Esophagus squamous epithelium (tissue), 5 donors: ENCODE measurements at places on chromosomes 5 and 9.

GRCh38 chr5:112933651-112934365 lies 11.8 kb upstream of the REEP5 start:
- DNase-seq = no peak

GRCh38 chr5:68770551-68770950 lies 323.3 kb upstream of the SLC30A5 start:
- DNase-seq = no peak

DNA sequence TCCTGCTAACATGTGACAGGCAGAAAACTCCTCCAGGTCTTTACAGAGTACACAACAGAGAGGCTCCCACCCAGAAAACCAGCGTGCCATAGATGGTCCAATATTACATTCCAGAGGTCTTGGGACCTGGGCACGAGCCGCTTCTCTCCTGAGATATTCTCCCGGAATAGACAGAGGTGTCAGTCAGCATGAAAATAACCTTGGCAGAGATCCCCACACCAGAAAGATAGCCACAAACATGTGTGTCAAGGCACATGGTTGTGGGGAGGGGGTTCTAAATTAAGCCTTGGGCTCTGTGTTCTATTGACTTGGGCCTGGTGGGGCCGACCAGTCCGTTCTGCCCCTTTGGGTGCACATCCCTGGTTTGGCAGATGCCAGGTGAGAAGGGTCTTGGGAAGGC lies 78.4 kb downstream of the BOD1 start:
- no peak for DNase-seq

- DNase-seq = no peak
Measured at GRCh38 chr5:65192331-65192730, 289.4 kb downstream of the ADAMTS6 start.

GRCh38 chr9:73155968-73156864 lies 4.6 kb downstream of the ANXA1 start:
- DNase-seq = no peak

DNA sequence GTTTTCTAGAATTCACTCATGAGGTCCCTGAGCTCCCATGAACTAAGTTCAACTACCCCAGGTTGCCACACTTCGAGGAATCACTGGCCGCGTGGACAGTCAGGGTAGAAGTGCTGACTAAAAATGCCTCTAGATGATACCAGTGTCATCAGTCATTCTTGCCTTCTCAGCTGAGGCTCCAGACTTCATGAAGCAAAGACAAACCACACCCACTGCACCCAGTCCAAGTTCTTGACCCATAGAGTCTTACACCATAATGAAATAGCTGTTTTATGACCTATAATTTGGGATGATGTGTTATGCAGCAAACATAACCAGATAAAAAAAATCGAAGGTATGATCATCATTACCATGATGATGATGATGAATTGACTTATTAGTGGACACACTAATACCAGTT lies 632.9 kb upstream of the TLE4 start:
- DNase-seq = no peak

GRCh38 chr9:104606152-104606551 lies 725 bp upstream of the OR13C2 start:
- no peak for DNase-seq

DNA sequence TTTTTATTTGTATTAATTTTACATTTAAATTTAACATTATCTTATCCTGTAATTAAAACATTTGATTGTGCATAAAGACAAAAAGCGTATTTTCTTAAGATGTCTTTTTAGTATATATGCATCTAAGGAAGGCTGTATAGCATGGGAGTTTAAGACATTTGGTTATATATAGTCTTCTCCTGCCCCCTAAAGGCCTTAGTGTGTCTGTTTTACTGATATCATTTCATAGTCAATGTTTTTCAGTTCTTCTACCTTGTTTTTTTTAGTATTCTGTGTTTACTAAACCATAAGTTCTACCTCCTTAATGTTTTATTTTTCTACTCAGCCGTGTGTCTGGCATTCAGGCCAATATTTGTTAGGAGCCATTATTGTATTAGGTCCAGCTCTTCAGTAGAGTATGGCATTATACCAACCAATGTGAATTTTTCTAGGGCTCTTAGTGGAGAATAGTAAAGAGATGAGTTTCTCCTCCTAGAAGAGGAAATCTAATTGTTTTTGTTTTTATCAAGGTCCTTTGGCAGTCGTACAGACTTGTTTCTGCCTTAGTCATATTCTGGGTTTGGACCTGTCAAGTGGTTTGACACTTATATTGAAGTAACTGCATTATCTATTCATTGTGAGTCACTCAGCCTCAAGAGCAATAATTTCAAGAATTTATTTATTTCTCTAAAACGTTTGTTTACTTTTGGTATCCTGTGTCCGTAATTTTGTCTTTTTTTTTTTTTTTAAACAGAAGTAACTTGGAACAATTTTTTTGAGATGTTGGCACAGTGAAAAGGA lies 74.8 kb downstream of the SLF1 start:
- no peak for DNase-seq

GRCh38 chr9:85522459-85523092 lies 219.2 kb downstream of the AGTPBP1 start:
- DNase-seq = no peak

DNA sequence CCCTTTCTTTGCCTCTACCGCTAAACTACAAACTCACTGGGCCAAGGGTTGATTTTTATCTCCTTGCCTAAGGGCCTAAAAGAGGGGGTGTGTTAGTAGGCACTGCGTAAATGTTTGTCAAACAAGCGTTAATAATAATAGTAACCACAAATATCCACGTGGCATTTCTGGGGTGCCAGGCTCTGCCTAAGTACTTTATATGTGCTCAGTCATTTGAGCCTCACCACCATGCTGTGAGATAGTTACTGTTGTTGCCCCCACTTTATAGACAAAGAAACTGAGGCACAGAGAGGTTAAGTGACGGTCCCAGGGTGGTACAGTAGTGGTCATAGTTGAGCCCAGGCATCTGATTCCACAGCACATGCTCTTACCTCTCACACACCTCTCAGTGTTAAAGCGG lies 52.4 kb downstream of the ERGIC1 start:
- DNase-seq = no peak

DNA sequence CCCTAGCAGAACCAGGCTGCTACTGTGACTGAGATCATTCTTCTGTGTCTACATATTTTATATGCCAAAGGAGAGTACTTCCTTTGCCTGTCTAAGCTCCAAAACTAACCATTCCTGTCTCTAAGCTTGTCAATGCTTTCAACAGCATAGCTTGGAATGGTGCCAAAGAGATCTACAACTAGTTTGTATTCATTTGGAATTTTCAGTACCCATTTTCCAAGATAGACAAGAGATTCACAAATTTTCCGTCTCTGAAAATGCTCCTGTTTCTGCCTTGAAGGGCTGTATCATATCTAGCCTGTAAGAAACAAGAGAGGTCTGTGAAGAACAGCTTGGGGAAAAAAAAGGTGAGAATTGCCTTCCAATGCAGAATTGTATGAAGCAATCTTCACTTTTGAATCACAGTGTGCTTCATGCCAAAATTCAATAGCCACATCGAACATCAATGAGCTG lies 334.4 kb upstream of the ACTBL2 start:
- DNase-seq = no peak

DNA sequence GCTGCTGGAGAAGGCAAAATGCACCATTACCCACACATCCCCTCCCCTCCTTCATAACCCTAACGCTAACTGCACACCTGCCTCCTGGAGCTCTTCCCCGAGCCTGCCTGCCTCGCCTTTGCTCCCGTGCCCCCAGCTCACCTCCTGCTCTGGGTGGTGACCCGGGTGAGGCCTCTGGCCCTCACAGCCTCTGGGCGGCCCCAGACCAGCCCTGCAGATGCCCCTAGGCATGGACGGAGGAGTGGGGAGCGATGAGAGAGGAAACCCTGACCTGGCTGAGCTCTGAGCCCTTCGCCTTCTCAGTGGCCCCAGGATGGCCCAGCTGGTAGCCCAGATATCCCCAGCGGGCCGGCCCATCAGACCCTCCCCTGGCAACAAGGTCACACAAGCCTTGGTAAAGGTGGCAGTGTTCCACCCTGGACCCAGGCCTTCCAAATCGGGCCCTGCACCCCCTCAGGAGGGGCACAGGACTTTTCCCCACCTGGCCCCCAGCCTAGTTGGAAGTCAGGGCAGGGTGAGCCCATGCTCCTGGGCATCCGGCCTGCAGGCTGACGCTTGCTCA lies 14.5 kb upstream of the CAMSAP1 start:
- DNase-seq = no peak

- no peak for DNase-seq
Measured at GRCh38 chr9:90433398-90433941, 209.2 kb downstream of the DIRAS2 start.

- DNase-seq = no peak
Measured at GRCh38 chr5:175576096-175576495, 81.8 kb upstream of the HRH2 start.

DNA sequence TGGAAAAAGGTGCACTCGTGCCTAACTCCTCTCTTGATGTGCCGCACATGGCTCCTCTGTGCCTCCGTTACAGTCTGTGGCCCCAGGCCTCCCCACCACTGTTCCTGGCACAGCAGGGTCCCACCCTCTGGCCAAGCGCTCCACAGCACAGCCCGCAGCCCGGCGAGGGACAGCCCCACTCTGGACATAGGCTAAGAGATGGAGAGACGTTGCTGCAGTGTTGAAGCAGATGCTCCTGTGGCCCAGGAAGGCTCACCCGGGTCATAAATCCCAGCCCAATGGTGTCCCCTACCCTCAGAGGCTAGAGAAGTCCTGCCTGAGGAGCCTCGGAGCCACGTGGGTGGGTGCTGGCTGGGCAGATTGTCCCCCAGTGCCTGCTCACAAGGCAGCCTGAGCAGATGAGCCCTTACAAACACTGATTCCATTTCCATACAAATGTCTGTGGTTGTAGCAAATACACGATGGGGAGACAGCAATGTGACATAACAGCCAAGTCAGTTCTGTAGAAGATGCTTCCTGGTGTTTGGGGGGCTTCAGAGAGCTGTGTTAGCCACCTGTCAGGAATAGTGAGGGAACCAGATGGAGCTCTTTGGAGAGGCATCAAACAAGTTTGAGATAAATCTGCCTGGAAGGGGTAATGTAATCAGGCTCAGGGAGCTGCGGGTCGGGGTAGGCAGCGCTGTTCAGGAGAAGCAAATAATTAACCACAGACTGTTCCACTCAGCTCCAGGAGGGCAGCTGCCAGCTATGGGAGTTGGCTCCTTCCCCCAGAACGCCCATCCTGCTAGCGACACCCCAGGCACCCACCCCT lies 41.7 kb downstream of the C5orf15 start:
- DNase-seq = no peak

GRCh38 chr9:34526026-34526425 lies 3.2 kb upstream of the ENHO start:
- no peak for DNase-seq

- DNase-seq = no peak
Measured at GRCh38 chr5:32170303-32171151, 3.6 kb downstream of the GOLPH3 start.

DNA sequence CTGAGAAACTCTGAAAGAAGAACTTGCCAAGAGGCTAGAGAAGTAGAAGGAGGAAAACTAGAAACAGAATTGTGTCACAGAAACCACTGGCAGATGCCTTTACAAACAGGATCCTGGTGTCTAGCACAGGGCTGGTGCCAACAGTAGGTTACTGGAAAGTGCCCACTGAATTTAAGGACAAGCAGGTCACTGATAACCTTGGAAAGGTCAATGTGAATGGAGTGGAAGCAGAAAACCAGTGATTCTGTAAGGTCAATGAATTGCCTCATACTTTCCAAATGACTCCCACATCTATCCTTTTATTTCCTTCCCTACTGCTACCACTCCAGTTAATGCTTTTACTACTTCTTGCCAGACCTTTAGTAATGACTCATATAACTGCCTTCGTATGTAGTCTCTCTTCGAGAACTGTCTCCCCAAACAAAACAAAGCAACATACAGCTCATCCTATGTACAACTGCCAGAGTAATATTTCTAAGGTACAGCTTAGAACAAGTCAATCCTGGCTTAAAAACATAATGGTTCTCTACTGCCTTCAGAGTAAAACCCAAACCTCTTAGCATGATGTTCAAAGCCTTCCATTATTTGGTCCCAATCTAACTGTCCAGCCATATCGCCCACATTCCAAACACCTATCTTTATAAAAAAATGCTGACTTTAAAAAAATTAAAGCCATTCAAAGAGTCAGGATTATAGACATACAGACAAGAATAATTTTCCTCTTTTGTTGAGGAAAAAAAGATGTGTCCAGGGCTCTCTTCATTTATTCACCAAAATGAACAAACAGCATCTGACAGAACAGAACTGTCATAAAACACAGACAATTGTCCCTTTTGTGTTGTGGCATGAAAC lies 52.5 kb downstream of the NR3C1 start:
- no peak for DNase-seq

- DNase-seq = no peak
Measured at GRCh38 chr9:130933114-130934046, 5.7 kb downstream of the FIBCD1 start.

GRCh38 chr5:109693535-109694400 lies 4.0 kb downstream of the MAN2A1 start:
- no peak for DNase-seq

DNA sequence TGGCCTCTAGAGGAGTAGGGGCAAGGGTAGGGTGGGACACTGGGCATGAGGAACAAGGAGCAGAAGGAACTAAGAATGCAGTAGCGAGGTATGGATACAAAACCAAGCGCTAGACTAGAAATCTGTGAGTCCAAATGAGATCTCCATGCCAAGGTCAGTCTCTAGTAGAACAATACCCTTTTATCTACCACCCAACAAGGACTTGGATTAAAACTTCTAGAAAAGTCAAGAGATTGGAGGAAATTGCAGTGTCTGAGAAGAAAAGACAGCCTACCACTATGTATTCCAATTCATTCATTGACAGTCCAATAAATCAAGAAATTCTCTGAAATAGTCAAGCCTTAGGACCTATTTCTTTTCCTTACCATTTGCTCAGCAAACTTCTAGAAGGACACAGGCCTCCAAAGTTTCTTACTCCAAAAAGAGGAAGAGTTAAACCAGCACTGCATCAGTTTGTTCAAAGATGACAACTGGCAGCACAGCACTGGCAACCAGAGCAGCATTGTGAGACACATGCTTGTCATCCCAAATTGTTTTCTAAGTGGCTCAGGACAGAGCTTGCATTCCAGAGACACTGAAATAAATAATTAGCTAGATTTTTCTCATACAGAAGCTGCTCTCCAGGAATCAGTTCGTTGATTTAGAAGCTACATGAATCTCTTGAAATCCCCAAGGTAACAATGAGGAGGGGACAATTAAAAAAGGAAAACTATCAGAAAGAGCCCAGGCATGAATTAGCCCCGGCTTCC lies 22.6 kb downstream of the ABCA1 start:
- DNase-seq = no peak

- DNase-seq = no peak
Measured at GRCh38 chr5:105033637-105034400, 1471.2 kb upstream of the NUDT12 start.

GRCh38 chr5:141910271-141910673 lies 13.4 kb upstream of the DELE1 start:
- no peak for DNase-seq

DNA sequence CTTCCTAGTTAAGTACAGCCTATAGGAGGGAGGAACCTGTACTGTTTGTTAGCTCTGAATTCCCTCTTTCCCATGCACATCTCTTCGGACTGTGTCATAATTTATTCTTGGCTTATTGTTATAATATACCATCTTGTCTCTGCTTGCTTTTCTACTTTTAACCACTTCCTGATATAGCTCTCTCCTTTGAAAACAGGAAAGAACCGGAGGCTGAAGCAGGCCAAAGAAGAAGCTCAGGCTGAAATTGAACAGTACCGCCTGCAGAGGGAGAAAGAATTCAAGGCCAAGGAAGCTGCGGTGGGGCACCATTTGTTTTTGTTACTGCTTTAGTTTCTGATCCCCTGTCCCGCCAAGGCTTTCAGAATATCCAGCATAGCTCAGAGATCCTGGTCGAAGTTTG lies 4.8 kb downstream of the ATP6V1G1 start:
- DNase-seq = no peak
